Caudate nucleus (tissue), 63 donors: ENCODE measurements at places on chromosomes 3 and 15.

GRCh38 chr3:157122116-157122515, 37.8 kb downstream of the CCNL1 start:
- no peak for DNase-seq

GRCh38 chr15:35630532-35630931, 84.6 kb upstream of the DPH6 start:
- no peak for DNase-seq

- DNase-seq, result no peak
Observed at GRCh38 chr3:77536038-77536775, 496.3 kb downstream of the ROBO2 start.

GRCh38 chr15:63023351-63023945, 19.1 kb upstream of the TPM1 start:
- no peak for DNase-seq

DNA sequence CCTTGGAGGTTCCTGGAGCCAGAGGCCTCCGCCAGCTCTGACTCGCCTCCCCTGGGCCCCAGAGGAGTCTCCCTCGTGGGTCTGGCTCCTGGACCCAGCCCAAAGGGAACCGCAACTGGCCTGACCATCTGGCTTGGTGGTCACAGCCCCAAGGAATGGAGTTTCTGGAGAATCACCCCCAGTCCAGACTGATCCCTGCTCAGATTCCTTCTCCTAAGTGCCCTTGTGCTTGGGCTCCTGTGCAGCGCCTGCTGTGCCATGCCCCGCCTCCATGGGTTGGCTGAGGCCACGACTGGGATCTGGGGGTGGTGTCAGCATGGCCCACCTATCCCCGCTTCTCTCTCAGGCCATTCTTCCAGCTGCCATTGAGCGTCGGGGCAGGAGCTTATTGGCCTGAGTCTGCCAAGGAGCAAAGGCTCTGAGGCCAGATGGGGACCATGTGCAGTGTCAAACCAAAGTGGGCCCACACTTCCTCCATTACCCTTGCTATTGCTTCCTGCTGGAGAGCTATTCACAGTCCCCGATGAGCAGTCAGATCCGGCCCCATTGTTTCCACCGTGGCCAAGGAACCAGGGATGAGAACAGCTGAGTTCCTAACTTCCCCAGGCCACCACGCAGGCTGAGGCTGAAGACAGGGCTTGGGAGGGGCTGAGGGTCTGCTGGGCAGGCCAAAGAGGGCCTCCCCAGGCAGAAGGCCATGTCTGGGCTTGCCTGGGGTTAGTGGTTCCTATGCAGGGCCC, 19.0 kb downstream of the CSPG4 start:
- no peak for DNase-seq
